ENCODE measurements at places on chromosomes 5 and 9.
A peak's percentile ranks its signal among the peaks of the same experiment; 100 is the strongest.

- no peak for DNase-seq
Observed at GRCh38 chr5:31516802-31517201, 15.1 kb downstream of the DROSHA start.

DNA sequence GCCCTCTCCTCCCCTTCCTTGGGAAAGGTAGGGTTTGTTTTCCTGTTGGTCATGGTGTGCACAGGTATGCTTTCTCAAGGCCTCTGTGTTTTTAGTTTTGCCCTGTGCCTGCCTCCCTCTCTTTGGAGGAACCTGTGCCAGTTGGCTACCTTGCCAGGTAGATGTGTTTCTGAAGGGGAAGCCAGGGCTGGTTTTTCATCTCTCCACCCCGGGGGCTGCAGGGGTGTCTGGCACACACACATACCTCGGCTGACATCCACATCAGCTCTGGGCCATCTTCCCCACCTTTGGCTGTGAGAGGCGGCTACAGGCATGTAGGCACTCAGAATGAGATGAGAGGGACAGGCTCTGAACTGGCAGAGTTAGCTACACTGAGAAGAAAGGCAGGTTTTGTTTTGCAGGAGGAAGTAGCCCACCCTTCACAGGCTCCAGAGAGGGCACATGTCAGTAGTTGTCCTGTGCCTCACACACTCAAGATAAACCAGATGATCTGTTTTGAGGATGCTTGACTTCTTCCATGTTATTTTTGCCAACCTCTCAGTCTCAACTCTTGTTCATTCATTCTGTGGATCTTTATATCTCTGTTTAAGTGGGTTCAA, 9.7 kb downstream of the RGMB start:
- no peak for DNase-seq

DNA sequence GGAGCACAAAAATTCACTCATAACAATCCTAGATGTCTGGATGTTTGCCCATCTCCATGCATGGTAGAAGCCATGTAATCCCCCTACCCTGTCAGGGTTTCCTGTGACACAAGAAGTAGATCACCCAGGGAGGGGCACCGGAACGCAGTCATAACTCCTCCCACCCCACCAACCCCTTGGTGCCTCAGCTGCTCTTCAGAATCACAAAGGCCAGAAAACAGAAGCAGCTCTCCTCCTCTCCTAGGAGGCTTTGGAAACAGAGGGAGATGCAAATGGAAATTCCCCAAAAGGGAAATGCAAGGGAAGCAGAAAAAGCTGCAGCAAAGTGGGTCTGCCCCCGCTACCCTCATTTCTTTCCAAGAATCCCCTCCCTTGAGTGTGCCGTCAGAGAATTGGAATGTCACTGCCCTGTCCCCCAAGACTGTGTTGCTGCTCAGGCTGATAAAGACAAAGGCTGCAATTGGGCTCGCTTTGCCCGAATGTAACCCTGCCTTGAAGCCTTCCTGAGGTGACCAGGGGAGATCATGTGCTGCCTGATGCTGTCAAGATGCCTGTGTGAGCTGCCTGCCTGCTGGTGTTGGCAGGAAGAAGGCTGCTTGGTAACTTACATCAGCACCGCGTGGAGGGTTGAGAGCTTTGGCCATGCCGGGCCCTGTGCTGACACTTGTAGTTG, 65.5 kb upstream of the ABCA1 start:
- DNase-seq: peak; percentile 61

DNA sequence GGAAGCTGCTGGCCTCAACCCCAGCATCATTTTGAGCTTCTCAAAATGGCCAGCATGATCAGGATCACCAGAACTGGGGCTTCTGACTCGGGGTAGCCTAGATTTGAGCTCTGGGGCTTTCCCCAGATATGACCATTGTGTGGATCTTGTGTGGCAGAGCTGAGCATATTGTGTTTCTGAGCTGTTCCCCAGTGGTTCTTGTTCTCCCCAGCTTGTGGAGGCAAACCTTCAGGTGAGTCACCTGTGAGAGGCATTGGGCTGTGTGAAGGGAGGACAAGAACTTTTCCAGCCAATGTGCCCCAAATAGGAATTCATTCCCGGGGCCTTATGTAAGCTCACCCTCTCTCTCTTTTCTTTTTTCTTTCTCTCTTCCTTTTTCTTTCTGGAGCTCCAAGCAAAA, 80.7 kb upstream of the PITX1 start:
- no peak for DNase-seq

DNA sequence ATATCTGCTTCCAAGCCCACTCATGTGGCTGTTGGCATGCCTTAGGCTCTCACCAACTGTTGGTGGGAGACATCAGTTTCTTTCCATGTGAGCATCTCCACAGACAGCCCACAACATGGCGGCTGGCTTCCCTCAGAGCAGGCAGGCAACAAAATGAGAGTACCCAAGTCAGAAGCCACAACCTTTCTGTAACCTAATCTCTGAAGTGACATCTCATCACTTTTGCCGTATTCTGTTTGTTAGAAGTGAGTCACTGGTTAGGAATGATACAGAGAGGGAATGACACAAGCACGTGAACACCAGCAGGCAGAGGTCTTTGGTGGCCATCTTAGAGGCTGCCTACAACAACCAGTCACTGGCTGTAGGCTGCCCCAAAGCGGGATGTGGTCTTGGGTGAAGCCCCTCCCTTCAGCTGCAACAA, 88.6 kb upstream of the RASGRF2 start:
- no peak for DNase-seq

All from retina (tissue), 1 donor.